Foreskin keratinocyte (primary cell): ENCODE measurements at places on chromosomes 4 and X.

DNA sequence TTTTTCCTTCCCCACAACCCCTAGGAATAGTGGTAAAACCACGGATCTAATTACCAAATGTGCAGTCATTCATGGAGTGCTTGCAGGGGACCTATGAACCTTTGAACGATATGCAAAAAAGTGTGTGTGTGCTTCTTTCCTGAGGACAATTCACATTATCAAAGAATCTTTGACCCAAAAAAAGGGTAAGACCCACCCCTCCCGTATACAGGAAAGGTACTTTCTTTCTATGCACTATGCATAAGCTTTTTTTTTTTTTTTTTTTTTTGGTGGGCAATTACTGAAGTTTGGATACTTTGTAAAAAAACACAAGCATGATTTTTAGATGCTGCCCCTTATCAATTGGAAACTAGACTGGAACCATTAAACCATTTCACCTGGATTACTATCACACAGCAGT, 31.4 kb downstream of the SPRY1 start:
- no peak for DNase-seq

- DNase-seq = no peak
These were observed 23.2 kb downstream of the GEMIN8 start for GRCh38 chrX:14006540-14006939.

DNA sequence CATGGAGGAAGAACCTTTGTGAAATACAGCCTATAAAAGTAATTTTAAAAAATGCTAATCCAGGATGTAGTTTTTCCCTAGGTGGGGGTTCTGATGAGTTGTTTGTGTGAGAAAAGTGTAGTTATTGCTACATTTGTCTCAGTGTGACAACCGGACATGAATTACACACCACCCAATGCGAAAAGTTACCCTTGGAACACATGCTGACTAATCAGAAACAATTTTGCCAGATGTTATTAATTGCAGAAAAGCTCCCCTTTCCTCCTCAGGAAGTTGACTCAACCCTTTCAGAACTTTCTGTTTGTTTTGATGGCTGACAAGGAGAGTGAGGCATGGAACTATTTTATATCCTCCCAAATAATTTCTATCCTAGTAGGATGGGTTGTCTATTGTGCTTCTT, 38.1 kb upstream of the EDA2R start:
- peak; percentile 48 for DNase-seq

DNA sequence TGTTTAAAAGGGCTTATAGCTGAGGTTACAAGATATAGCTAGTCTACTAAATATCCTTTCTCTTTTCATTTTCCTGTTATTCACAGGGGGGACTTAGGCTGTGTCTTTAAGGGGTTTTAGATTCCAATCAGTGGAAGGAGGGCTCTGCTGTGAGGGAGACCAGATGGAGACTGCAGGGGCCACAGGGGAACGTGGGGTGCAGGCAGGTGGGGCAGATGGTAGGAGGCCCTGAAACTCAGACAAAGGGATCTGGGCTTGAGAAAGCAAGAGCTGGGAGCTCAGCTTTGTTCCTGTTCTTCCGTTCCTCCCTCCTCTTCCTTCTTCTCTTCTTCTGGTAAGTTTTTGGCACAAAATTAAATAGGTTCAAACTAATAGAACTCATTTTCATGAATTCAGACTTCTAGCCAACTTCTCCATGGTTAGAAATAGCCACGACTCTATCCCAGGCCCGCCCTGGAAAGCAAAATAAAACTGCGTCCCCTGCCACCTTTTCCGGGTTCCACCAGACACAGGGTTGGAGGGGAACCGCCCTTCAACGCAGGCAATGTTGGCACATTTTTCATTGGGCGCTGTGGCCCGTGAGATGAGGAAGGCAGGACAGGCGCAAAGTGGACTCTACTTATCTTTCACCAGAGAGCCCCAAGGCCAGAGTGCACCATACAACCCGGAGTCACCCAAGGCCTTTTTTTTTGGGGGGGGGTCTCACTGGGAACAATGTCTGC, 3.5 kb upstream of the TMSB4X start:
- no peak for DNase-seq

GRCh38 chr4:88244816-88245579, 39.4 kb downstream of the PPM1K start:
- no peak for DNase-seq

GRCh38 chr4:78962597-78963115, 23.4 kb upstream of the PAQR3 start:
- no peak for DNase-seq

GRCh38 chrX:130171446-130172126, at the start of gene RAB33A:
RAB33A (plus strand) TSS chrX:130171962; CDS start chrX:130172063, 101 bp downstream.
- DNase-seq = no peak

- peak; percentile 89 for DNase-seq
These were observed 116.3 kb downstream of the HS3ST1 start for GRCh38 chr4:11312389-11312788.

DNA sequence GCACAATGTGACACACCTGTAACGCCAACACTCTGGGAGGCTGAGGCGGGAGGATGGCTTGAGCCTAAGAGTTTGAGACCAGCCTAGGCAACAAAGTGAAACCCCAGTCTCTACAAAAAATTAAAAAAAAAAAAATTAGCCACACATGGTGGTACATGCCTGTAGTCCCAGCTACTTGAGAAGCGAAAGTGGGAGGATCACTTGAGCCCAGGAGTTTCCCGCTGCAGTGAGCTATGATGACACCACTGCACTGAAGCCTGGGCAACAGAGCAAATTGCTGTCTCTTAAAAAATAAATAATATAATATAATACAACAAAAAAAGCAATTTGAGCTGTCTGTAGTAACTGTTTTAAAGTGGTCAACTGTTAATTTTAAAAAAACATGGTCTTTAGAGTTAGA, 13.2 kb downstream of the SPOCK3 start:
- DNase-seq = no peak

GRCh38 chrX:816411-816810, 185.8 kb downstream of the SHOX start:
- DNase-seq = no peak

DNA sequence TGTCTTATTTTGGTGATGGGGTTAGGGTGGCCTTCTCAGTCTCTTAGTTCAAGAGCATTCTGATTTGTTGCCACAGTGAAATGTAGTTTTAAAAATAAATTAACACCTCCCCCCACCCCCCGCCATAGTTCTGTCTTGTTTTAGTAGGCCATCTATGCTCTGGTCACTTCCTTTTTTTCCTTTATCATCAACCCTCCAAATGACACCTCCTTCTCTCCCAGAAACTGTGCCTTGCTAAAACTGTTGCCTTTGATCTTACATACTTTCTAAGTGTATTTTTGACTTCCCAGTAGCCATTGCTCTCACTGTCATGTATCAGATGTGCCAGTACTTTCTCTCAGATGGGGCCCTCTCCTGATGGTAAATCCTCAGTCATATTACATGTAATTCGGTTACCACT, 14.5 kb upstream of the NDUFC1 start:
- DNase-seq = no peak

DNA sequence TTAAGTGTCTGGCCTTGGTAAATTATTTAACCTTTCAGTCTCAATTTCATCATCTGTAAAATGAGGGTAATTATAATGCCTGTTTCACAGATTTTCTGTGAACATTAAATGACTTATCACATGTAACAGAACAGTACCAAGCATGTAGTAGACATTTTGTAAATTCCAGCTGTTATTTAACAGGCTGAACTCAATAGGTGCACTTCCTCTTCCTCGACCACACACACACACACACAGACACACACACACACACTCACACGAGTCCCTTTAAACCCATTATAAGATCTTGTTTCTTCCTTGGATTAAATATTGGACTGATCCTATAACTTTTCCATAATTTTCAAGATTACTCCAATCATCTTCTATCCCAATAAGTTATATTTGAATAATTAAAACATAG, 53.4 kb upstream of the COL25A1 start:
- no peak for DNase-seq

DNA sequence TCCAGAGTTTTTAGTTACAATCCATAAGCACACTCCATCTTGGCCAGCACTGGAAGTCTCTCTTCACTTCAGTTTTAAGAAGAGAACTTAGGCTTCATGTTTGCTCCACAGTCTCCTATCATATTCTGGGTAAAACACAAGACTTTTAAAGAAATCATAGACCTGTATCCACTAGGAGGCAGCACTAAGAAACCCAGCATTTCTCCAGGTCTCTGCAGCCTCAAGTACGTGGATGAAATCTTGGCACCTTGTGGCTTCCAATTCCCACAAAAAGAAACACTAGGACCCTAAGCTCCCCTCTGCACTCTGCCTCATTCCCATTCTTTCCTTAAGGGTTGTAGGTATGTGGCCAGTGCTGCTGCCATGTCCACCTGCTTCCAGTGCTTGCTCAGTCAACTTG, 367.3 kb upstream of the CASK start:
- DNase-seq = no peak

GRCh38 chr4:183852910-183853547, 52.1 kb upstream of the STOX2 start:
- DNase-seq = peak; percentile 59

GRCh38 chr4:83536362-83537272, 709 bp downstream of the GPAT3 start:
- DNase-seq = no peak

DNA sequence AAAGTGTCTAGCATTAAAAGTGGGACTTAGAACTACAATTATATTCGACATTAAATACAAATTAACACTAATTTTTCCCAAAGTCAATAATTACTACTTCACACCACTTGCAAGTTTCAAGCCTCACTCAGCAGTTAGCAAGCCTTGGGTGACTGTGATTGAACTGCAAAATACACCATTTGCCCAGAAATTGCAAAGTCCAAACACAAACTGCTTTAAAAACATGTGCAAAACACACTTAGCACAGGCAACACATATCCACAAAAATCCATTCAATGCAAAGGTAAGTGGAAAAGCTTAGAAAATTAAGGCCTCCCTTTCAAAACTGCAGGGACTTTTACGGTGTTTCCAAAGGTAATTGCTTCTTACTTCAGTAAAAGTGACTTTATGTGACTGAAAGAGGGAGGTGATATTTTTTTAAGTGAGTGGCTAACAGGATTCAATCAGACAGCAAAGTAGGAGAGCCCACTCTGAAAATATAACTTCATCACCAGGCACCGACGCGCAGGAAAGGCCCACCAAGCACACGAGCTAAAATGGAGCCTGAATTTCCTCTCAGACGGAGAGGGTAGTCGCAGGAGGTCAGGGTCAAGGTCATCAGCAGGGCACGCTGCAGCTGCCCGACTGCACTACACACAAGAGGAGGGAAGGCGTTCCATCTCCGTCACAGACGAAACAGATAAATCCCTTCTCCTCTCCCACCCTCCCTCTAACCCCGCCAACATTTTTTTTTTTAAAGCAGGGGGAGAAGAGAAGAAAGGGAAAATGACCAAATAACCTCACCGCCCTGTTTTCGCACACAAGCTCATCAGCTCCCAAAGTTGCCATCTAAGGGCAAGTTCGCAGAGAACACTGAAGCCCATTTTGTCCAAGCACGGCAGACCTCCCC, 3.1 kb downstream of the ZNF827 start:
- DNase-seq = no peak

DNA sequence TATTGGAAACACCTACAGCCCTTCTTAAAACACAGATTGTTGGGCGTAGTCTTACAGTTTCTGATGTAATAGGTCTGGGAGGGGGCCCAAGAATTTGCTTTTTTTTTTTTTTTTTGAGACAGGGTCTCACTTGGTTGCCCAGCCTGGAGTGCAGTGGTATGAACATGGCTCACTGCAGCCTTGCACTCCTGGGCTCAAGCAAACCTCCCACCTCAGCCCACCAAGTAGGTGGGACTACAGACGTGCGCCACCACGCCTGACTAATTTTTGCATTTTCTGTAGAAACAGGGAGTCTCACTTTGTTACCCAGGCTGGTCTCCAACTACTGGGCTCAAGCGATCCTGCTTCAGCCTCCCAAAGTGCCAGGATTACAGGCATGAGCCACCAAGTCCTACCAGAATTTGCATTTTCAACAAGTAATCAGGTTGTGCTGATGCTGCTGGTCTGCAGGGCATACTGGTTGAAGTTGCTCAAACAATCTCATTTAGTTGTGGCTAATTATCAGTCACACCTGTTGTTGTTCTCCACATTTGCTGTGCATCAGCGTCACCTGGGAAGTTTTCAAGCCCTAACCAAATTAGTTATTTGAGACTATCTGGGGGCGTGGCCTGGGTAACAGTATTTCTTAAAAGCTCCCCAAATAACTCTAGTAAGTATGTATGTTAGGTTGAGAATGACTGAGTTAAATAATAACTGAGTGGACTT, 14.0 kb downstream of the TMEM154 start:
- DNase-seq = no peak

GRCh38 chr4:65924843-65925242, 254.6 kb upstream of the EPHA5 start:
- no peak for DNase-seq

DNA sequence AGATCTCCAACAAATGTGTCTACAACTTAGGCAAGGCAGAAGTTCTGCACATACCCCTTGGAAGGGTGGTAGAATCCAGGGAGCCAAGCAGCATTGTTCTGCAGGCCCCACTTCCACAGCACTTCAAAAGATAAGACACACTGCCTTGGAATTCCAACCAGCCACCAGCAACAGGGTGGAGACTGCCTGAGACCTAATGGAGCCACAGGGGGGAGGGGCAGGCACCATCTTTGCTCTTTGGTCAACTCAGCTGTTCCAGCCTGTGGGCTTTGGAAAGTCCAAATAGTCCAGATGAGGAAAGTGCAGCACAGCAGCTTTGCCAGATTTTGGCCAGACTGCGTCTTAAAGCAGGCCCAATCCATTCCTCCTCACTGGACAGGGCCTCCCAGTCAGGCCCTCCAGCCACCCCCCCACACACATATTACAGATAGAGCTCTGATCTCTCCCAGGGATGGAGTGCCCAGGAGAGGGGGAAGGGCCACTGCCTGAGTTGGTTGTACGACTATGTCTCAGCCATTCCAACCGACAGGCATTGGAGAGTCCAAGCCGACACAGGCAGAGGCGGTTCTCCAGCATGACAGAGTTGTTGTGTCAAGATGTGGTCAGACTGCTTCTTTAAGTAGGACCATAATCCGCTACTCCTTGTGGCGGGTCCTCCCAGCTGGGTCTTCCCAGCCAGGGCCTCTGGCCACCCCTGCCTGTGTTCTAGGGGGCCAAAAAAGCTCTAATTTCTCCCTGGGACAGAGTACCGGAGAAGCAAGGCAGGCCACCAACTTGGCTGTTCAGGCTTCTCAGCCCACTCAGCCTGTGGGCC, 42.5 kb upstream of the ANTXR2 start:
- DNase-seq = no peak

DNA sequence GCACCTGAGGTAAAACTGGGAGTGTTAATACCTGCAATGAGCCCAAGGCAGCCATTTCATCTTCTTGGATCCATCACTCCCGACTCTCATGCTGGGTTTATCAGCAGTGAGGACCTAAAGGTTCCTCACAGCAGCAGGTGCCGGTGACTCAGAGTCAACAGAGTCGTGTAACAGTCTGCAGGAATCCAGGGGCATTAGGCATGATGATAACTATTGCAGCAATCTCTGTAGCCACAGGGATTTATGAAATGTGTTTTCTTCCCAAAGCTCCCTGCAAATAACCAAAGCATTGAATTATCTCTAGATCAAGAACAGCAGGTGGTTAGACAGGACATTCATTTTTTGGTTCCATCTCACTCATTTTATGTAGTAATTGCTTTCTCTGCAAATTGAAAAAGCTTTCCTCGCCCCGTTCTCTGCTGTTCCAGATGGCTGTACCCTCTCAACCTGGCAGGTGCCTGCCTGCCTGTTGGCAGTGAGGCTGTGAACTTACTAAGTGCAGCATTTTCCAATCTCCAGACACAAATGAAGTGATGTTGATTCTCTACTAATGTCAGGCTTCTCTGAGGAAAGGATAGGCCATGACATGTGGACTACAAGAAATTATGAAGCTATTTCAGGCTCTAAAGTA, 48.1 kb upstream of the TSPAN7 start:
- DNase-seq = peak; percentile 11
